MCF 10A (cell line): ENCODE measurements at places on chromosomes 7 and 10.

- no peak for DNase-seq
Observed at GRCh38 chr10:72832701-72833100, 60.8 kb upstream of the OIT3 start.

GRCh38 chr7:84021292-84021908, 173.2 kb downstream of the SEMA3A start:
- DNase-seq: no peak

DNA sequence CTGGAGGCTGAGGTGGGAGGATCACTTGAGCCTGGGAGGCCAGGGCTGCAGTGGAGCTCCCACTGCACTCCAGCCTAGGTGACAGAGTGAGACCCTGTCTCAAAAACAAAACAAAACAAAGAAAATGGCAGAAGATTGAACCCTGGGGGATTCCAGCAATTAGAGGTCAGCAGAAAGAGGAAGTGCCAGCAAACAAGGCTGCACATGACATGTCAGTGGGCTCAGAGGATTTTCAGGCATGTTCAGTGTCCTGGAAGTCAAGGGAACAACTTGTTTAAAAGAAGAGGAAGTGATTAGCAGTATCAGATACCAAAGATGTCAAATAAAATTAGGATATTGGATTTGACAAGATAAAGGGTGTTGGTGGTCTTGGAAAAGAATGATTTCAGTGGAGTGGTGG, 32.3 kb downstream of the RAB18 start:
- no peak for DNase-seq

DNA sequence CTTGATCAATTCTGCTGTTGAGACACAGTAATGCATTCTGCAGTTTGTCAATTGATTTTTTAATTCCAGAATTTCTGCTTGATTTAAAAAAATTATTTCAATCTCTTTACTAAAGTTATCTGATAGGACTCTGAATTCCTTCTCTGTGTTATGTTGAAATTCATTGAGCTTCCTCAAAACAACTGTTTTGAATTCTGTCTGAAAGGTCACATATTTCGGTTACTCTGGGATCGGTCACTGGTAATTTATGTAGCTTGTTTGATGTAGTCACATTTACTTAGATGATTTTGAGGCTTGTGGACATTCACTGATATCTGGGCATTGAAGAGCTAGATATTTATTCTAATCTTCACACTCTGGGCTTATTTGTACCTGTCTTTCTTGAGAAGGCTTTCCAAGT, 67.2 kb upstream of the NME8 start:
- no peak for DNase-seq

- no peak for DNase-seq
Observed at GRCh38 chr7:158975526-158976467, 119.4 kb downstream of the DYNC2I1 start.

- DNase-seq: no peak
Observed at GRCh38 chr10:16141499-16141898, 281.2 kb upstream of the MINDY3 start.

DNA sequence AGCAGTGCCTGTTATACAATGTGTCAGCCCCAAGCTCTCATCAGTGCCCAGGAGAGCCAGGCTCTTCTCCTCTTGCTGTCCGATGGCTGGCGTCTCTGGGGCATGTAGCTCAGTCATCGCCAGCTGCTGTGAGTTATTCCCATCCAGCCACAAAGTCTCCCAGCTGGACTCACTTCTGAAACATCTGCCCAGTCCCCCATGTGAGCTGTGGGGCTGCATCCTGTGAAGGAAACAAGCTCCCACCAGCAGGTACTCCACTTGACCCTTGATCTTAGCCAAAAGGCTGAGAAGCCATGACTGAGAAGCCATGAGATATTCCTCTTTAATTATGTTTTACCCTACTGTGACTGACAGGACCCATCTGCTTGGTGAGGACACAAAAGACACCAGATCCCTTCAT, 212.7 kb upstream of the IGFBP3 start:
- no peak for DNase-seq

GRCh38 chr10:119305860-119306513, 98.6 kb downstream of the GRK5 start:
- DNase-seq: peak; percentile 98

DNA sequence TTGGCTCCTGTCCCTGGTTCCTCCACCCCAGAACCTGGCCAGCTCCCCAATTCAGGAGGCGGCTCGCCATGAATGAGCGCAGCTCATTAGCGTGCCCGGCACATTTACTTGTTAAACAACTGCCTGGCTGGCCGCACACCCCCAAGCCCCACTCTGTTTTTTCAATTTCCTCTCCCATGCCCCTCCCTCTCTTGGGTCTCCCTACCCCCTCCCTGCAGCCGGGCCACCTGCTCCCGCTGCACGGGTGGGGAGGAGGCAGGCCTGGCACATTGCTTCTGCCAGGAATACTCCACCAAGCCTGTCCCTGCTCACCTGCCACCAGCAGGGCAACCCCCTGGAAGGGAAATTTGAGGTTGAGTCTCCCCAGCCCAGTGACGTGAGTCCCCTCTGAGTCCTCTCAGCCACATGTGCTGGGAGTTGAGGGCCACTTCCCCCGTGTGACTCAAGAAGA, 2.5 kb upstream of the SLIT1 start:
- no peak for DNase-seq

GRCh38 chr10:52437205-52437646, 123.1 kb downstream of the DKK1 start:
- no peak for DNase-seq

DNA sequence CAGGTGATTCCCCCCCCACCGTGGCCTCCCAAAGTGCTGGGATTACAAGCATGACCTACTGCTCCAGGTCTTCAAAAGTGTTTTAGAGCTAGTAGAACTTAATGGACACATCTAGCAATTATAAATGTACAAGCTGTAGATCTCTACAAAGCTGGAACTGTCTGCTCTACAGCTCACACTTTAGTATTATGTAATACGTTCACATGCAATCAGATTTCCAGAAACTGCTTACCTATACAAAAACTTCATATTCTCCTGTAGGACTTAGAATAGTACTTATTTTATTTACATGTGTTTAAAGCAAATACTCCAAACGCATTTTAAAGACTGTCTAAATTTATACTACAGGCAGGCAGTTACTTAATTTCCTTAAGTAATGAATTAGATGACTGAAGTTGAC, 39.2 kb upstream of the ASL start:
- DNase-seq: no peak

GRCh38 chr7:28596245-28596935, 184.1 kb downstream of the CREB5 start:
- DNase-seq: no peak

DNA sequence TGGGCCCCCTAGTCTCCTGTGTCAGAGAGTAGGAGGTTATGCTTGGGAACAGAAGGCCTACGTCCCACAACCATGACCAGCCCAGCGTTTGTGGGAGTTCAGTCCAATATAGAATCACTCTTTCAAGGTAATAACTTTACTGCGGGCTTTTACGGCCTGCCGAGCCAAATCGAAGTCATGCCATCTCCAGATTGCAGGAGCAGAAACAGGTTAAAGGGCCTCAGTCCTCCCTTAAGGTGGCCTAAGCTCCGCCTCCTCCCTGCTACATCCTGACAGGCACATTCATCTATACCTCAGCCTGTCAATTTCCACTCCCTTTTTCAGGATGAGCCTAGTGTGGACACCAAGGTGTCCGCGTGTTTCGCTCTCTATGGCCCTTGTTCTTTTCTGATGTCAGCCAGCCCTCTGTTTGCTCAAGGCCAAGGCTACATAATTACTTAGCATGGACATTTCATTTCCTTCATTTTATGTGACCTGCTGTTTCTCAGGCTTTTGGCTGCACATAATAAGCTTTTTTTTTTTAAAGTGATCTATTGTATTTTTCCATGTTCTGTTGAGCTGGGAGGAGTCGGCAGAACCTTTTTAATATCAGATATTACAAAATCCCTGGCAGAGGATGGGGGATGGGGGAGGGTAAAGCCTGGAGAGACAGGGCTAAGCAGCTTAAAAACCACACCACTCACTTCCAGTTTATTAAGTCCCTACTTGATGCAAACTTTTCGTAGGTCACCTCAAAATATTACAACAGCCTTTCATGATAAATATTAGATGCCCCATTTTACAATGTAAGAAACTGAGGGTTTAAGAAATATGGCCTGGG, 84.6 kb downstream of the CACNB2 start:
- no peak for DNase-seq

DNA sequence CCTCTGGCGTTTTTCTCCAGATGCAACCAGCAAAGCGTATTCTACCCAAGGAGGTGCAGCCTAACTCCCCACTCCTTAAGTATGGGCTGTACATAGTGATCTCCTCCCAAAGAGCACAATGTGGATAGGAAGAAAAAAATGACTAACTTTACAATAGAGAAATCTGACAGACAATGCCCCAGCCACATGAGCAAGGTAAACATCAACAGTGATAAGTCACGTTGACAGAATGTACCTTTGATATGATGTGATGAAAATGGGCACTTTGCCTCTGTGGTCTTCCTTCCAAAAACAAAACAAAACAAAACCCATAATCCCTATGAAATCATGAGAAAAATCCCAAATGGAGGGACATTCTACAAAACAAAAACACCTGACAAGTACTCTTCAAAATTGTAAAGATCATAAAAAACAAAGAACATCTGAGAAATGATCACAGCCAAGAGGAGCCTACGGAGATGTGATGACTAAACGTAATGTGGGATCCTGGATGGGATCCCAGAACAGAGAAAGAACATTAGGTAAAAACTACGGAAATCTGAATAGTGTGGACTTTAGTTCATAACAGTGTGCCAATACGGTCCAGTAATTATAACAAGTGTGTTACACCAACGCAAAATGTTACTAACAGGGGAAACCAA, 50.6 kb downstream of the ABLIM1 start:
- DNase-seq: peak; percentile 88

DNA sequence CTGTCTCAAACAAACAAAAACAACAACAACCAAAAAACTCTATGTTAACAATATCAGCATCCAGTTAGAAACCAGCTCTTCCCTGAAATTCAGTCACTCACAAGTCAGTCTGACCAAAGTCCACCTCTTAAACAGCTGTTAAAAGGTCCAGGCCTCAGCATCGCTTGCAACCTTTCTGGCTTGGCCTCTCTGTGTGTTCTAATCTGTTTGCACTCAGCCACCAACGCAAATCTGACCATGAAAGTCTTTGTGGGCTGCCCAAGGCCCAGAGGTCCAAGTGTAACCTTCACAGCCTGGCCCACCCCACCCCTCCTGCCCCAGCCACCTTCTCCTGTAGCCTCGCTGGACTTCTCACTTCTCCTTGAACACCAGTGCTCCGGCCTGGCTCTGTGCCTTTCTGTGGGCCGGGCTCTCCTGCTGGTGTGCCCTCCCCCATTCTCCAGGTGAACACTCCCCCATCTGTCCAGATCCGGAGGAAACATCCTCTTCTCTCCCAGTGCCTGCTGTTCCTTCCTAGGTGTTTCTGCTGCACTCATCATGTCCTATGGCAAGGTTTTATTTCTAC, 72.2 kb upstream of the EFCAB10 start:
- no peak for DNase-seq

- no peak for DNase-seq
Observed at GRCh38 chr10:64798297-64798696, 1277.1 kb downstream of the REEP3 start.

DNA sequence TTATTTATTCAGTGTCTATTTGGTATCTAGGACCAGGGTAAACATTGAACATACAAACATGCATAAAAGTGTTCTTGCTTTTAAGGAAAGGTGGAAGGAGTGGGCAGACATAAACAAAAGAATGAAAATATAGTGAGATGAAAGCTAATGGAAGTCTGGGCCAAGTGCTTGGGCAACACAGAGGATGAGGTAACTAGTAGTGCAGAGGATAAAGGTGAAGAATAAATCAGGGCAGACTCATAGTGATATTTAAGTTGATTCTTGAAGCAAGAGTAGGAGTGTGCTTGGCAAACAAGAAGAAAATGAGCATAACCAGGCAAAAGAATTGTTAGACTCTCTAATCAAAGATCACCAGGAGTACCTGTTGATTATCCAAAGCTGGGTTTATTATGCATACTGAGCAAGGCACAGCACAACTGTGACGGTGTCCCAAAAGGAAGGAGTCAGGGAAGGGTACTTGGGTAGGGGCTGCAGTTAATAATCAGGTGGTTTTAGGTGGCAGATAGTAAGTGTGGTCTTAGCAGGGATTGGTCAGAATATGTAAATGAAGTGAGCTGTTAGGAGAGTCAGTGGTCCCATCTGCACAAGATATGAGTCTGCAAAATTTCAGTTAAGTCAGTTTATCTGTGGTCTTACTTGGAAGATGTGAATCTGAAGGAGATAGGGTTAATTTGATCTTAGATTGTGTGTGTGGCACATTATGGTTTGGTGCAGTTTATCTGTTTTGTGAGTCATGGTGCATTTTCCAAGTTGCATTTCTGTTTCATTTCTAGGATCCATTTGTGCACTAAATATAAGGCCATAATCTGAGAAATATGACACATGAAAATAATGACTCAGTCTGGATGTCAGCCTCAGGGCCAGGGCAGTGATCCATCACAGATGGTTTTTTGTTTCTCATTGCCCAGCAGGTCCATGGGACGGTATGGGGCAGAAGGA, 30.6 kb upstream of the TAX1BP1 start:
- DNase-seq: peak; percentile 14

GRCh38 chr7:77649716-77650349, 46.4 kb upstream of the RSBN1L start:
- no peak for DNase-seq

GRCh38 chr10:2120746-2121145, 383.4 kb upstream of the ADARB2 start:
- DNase-seq: no peak

DNA sequence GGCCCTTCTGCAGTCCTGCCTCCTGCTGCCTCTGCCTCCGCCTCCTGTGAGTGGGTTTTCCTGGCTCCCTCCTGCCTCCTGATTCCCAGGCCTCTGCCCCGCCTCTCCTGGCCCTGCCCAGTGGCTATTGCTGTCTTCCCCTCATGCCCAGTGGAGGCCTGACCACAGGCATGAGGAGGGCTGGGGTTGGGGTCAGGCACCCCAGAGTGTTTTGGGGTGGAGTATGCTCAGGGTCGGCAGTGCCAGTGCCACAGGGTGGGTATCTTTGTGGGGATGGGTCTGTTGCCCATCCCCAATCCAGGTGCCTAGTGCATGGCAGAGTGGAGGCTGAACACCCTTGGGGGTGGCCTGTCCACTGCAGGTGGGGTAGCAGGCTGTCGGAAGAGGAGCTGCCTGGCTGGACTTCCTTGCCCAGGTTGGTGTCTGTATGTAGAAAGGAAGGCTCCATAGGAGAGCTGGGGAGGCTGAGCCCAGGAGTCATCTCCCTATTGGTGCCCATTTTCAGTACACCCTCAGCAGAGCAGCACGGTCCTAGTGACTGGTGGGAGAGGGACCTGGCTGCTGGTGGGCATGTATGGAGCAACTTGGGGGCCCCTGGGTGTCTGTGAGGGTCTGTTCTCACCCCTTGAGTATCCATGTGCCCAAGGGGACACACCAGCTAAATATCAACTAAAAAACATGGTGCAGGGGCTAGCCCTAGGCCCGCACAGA, 62.2 kb downstream of the ARHGAP22 start:
- no peak for DNase-seq

GRCh38 chr7:36275735-36276284, 113.9 kb upstream of the ANLN start:
- no peak for DNase-seq
